ENCODE measurements at places on chromosomes 5 and 9.

GRCh38 chr5:80503641-80504040 is 15.7 kb downstream of the FAM151B start:
- DNase-seq = no peak

DNA sequence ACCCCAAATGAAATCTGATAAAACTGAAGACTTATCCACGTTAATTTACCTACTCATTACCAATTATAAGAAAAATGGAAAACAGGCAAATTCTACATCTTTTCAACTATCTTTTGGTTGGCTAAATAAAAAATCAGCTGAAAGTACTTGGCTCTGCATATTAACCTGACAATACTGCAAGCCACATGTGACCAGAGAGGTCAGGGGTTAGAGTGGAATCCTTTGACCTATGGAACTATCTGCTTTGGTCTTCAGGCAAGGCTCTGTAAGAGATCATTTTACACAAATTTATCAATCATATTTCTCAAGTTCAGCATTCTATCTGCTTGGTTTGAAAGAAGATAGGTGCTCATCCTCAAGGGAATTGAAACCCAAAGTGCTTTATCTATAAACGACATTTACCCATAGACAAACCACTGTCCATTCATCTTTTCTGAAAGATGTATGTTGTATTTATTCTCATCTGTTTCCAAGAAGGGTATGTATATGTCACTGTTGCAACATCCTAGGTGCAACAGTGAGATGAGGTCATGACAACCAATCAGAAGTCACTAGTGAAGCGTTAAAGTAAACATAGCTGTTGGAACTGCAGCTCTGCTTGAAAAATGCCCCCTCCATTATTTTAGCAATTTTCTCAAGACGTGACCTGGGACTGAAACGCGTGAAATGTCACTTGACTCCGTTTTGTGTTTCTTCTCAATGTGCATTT is 144.9 kb upstream of the POU5F2 start:
- DNase-seq = no peak

DNA sequence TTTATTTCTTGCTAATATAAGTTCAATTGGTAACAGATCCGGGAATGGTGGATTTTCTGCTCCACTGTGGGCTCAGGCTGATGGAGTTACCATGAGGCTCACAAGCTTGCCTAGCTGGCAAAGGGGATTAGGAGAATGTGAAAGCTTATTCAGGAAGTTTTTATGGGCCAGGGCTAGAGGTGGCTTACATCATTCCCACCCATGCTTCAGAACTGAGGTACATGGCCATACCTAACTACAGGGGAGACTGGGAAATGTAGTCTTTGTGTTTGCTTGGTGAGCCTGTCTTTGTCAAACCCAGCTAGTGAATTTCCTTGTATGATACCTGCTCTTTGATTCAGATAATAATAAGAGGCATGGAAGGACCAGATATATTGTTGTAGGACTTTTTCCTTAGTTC is 105.9 kb upstream of the DHFR start:
- DNase-seq = no peak

GRCh38 chr9:25556540-25556939 is 121.7 kb downstream of the TUSC1 start:
- DNase-seq = no peak

GRCh38 chr5:171629628-171630349 is 155.8 kb upstream of the SMIM23 start:
- no peak for DNase-seq

GRCh38 chr5:173944511-173944910 is 44.5 kb upstream of the C5orf47 start:
- DNase-seq = no peak

DNA sequence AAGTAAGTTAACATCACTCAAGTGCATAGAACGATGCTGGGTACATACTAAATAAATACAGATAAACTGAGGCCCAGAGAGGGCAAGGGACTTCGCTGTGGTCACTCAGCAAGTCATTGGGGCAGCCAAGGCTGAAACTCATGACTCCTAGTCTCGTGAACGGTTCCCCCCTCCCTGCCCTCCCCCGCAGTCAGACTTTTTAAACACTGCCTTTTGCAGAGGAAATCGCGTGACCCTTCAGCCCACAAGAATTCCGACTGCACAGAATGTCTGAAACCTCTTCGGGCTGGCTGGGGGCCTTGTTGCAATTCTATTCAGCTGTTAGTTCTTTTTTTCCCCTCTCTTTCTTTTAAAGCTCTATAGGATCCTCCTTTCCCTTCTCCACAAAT is 28.1 kb downstream of the NEK6 start:
- DNase-seq = peak; percentile 76

DNA sequence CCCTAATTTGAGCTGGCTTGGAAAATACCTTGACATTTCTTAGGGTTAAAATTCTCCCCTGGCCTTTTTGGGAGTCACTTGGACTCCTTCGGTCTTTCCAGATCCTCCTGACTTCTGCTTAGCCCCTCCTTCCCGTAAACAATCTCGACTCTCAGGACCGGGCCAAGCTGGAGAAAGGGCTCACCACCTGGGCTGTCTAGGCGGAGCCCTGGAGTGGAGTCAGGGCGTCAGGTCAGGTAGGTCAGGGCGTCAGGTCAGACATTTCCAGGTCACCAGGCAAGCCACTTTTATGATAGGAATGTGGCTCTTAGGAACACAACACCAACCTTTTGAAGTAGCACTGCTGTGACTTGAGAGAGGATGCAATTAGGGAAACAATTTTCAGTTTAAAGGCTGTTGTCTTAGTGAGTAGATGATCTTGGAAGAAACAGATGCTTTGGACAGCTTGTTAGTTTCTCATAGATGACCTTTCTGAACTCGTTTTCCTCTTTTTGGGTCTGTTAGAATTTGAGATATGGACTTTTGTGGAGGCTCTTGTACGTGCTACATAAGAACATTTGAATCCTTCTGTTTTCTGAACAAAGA is 12.8 kb downstream of the OSTF1 start:
- DNase-seq = no peak

GRCh38 chr5:112579599-112580170 is 158.0 kb upstream of the APC start:
- no peak for DNase-seq

DNA sequence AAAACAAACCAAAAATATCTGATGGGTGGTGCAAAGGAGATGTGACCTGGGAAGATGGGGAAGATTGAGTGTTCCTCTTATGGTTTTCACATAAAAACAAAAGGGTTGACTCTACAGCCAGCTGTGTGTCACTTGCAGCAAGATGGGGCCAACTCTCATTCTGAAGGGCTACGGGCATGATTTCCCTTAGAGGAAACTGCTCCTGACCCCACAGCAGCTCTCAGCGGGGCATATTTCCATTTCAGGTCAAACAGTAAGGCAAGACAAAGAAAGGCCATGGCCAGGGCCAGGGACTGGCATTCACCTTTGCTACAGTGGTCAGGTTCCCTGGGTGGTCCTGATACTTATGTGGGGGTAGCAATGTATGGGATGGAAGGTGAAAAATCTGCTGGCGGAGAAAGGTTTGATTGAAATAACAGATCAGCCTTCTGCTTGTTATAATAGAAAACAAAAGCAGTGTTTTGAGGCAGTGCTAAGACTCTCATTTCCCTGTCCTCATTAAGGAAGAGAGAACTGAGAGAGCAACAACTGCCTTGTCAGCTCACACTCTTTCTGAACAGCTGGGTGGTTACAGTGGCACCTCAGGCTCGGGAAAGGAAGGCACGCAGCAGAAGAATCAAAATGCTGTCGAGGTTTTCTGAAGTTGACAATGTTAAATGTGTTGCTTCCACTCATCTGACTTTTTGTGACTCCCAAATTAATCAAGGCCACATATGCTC is 120.7 kb upstream of the PCA3 start:
- no peak for DNase-seq

GRCh38 chr9:3441197-3441816 is 84.5 kb downstream of the RFX3 start:
- peak; percentile 61 for DNase-seq

DNA sequence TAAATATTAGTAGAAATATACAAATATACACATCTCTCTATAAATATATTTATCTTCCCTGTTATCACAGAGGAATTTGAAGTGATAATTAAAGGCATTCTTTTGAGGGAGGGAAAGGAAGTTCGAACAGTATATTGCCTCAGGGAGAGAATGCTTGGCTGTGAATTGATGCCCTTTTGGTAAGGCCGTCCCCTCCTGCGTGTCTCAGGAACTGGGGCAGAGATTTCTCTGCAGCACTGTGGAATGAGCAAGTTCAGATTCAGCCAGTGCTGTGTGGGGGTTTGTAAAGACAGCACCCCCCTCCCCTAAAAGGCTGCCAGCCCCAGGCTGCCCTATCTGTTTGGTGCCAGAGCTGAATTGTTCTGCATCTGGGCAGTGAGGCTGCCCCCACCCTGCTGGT is 42.0 kb downstream of the UBE2QL1 start:
- DNase-seq = no peak

DNA sequence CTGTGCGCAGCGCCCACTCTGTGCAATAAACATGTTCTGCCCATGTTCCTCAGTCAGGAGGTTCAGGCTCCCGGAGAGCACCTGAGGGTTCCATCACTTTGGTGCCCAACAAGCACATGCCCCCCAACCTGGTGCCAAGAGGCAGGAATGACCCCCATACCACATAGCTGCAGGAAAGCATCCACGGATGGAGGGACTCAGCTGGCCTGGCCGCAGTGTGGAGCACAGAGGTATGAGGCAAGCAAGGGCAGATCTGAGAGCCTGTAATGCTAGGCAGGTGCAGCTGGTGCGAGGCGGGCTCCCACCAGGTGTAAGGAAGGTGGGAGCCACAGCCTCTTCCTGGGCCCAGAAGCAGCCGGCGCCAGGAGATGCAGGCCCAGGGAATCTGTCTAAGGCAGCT is 4.3 kb upstream of the MRNIP start:
- DNase-seq = no peak

- no peak for DNase-seq
These were observed 90.2 kb downstream of the ZNF462 start for GRCh38 chr9:106953174-106953573.

DNA sequence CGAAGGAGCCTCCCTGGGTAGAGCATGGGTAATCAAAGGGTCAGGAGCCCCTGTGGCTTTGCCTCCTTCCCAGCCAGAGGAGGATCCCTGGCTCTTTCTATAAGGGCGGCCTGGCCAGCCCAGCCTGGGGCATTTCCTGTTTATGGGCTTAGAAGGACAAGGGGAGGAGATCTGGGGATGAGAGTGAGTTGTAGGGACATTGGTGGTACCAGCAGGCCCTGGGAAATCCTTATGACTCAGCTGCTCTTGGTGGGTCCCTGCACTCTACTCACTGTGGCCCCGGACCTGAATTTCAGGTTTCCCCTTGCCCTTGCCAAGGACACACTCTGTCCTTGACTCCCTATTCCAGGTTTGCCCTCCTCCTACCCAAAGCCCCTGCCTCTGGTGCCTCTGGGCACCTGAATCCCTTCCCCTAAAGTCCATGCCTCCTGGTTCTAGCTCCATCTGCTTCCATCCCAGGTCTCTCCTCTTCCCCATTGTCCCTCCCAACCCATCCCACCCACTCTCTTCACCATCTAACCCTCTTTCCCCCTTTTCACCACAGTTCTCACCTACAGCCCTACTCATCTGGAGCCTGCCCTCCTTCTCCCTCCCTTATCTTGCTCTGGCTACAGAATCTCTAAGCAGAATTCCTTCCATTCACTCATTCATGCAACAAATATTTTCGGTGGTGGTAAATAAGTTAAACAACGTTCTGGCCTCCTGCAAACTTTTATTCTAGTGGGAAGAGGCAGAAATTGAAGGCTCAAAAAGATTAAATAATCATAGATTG is 34.9 kb downstream of the PCDH1 start:
- no peak for DNase-seq

DNA sequence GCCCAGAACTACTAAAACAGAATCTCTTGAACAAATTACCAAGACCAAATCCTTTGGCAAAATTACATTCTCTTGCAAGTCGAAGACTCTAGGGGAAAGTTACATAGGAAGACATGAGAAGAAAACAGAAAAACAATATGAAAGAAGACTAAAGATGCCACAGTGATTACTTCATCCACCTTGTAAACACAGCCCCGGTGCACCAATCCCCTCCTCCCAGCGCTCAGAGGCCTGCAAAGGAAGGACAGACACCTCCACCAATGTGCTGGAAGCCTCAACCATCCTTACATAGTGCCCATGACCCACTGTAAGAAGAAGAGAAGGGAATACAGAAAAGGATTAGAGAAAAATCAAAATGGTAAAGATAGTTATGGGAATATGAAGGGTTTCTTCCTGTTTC is 218.5 kb downstream of the SPOCK1 start:
- no peak for DNase-seq

DNA sequence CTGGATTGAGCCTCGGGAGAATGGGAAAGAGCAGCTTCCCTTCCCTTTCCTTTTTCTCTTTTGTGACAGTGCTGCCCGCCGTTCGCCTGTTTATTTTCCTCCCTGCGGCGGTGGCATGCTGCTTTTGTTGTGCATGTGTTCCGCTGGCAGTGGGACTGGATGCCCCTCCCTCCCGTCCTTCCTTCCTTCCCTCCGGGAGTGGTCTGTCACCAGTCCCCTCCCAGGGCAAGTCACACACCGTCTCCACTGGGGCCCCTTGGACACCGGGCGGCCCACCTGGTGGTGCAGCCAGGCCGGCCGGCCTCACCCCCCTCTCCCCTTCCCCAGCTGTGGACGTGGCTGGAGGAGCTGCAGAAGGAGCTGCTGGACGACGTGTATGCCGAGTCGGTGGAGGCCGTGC is 214.7 kb downstream of the TRIO start:
- DNase-seq = no peak

DNA sequence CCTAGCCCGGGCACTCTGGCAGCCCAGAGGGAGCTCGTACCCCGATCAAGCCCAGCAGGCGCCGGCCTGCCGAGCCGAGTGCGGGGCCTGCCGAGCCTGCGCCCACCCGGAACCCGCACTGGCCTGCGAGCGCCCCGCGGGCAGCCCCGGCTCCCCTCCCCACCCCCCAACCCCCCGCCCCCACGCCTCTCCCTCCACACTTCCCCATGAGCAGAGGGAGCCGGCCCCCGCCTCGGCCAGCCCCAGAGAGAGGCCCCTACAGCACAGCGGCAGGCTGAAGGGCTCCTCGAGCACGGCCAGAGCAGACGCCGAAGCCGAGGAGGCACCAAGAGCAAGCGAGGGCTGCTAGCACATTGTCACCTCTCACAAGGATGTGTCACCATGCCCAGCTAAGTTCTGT is 36.2 kb upstream of the CCDC180 start:
- DNase-seq = no peak

DNA sequence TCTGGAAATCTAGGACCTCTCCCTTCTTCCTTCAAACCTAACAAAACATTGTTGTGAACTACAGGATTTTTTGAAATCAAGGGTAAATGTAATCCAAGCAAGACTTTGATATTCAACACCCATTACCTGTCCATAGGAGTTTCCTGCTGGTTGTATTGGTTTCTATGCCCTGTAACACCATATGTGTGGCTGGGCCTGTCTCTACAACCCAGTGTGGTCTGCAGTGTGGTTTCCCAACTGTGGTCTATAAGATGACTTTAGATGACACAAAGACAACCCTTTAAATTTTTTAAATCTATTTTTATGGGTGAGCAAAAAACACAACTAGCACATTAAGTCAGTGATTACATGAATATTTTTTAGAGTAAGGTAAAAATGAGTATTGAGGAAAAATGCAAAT is 93.1 kb downstream of the SMIM15 start:
- peak; percentile 48 for DNase-seq

DNA sequence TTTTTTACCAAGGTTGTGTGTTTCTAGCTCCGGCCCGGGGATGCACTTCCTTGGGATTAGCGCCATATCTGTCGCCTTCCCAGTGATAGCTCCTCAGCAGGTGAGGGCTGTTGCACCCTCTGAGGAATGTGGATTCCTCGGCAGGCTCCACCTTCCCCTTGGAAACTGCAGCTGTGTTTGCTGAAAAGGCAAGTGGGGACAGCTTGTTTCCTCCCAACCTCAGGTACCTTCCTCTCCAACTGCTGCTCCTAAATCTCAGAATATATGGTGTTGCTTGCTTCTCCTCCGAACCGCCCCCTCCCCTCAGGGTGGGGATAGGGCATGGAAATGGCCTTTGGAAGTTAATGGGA is 1.3 kb downstream of the SLC1A1 start:
- DNase-seq = no peak
